Common myeloid progenitor, CD34-positive (primary cell): ENCODE measurements at places on chromosomes 1 and 21.

DNA sequence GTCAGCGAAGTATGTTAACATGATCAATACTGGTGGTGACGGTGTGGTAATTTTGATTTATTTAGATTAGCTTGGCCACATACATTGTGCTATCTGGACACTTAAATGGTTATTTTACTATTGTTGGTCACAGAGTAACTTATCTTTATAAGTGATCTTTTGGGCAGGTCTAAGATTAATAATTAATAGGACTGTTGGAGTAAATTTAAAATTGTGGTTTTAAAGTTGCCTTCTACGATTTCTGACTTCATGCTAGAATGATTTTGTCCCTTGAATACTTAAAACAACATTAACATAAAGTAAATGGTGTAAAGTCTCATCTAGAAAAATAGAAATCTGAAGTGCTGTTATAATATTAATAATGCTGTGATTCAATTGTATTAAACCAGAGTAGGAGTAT lies 14.7 kb downstream of the SRRM1 start:
- no peak for DNase-seq

- DNase-seq, result no peak
Observed at GRCh38 chr1:203995228-203995627, 77.7 kb upstream of the SOX13 start.

DNA sequence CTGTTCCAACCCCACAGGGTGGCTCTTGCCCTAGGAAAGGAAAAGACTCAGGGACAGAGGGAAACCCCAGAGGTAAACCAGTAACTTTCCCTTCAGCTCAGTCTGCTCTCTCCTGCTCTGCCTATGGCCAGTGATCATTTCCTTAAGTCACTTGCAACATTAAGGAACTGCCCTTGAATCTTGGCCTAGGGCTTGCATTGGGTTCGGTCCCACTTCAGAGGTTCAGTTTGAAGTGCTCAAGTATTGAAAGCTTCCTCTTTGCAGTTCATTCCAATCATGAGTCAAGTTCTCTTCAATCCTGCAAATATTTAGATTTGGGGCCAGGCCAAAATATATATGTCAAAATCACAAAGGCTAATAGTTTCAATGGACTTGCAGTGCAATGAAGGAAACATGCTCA lies 97.7 kb upstream of the IRF2BP2 start:
- peak; percentile 14 for DNase-seq

- peak; percentile 38 for DNase-seq
Observed at GRCh38 chr1:56387071-56387740, 192.2 kb downstream of the PLPP3 start.

GRCh38 chr1:211603191-211603701 lies 24.3 kb upstream of the SLC30A1 start:
- DNase-seq, result no peak

DNA sequence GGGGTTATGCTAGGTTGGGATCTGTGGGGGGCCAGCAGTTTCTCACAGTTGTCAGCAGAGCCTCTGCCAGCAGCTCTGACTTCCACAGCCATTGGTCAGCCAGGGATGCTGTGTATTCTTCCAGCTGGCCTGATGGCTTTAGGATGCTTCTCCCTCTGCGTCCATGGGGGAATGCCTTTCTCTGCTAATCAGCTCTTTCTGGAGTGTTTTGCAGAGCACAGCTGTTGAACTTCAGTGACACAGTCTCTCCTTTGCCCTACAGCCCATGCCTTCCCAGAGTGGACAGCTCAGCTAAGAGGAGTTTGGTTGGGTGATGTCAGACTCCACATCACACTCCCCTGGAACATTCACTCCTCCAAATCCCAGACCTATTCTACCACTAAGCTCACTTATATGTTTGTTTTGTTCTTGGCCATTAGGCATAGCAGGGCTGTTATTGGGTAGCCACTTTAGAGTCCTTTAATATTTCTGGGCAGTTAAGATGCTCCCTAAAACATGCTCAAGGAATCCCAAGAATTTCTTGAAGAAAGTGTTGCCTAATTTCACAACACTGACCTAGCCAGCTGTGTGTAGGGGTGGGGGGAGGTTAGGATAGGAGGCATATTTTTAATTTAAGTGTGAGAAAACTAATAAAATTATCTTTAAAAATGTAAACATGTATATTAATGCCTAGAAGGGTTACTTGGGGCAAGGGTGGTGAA lies 75.3 kb upstream of the KIAA0040 start:
- no peak for DNase-seq

GRCh38 chr1:113903501-113904292 lies 902 bp downstream of the AP4B1 start:
- DNase-seq, result peak; percentile 41

DNA sequence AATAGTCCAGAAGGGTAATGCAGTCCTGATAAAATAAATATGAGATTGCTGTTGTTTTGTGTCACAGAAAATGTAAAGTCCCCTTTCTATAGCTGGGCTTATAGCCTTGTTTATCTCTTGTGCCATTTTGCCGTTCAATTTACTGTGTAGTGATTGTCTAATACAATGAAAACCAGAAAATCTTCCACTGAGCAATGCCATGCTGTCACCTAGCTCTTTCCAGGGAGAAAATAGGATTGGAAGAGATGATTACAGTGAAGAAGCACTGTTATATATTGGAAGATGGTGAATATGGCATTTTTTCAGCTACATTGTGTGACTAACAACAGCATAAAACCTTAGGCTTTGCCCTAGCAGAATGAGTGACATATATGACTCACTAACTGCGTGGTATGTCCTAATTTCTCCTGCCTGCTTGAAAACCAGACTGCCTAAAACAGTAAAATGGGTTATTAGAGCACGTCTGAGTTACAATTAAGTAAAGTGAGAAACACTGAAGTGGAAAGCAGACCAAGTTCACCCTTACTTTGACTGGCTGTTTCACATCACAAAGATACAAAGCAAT lies 332.4 kb upstream of the ZP4 start:
- no peak for DNase-seq

DNA sequence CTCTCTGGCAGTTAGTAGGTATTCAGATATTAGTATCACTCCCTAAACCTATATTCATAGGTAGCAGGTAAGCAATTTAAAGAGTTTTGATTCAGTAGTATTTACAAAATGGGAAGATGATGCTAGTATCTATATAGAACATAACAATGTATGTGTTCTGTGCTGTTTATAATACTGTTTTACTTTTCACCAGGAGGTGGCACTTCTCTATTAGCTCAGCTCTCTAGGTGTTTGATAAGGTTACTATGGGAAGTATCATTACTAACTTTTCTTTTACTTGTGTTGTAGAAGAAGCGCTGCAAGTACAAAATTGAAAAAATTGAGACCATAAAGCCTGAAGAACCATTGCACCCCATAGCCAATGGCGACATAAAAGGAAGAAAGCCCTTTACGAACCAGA lies 49.4 kb upstream of the FASLG start:
- peak; percentile 29 for DNase-seq

DNA sequence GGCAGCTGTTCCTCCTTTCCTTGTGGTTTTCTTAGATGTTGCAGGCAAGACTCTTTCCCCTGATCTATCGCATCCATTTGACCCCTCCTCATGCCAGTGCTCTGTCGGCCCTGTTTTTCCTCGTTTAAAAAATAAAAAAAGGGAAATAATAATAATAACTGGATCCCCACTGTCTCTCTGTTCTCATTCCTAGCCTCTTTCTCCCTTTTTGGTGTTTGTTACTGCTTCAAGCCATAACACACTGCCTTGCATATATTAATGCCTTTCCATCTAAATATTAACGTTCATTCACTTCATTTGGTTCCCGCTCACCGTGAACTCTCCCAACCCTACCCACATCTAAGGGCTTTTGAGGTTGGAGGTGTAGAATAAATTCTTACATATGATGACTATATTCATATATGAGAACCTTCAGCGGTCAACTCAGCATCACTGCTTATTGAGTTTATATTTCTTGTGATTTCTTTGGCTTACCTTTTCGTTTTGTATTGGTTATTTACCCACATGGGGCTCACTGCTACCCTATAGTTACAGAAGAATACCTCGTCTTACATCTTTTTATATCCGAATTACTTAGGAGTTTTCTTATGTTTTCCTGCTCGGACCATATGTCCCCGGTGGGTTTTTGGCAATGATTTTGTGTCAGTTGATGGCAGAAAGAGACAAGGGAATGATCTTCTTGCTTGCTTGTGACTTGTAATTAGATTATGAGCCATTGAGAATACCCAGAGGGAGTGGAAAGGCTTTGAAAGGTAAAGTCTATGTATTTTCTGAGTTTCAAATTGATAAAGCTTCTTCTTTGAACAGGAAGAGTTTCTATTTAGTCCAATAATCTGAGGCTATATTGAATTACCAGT lies 805 bp downstream of the ATG4C start:
- DNase-seq, result peak; percentile 21

- DNase-seq, result no peak
Observed at GRCh38 chr1:106780066-106780465, 276.4 kb upstream of the PRMT6 start.

GRCh38 chr1:17440827-17441168 lies 1.3 kb upstream of the RCC2 start:
- DNase-seq, result no peak

GRCh38 chr1:150995896-150996295 lies 10.8 kb downstream of the MINDY1 start:
- DNase-seq, result no peak

GRCh38 chr1:15703562-15703961 lies 19.4 kb downstream of the PLEKHM2 start:
- DNase-seq, result no peak

DNA sequence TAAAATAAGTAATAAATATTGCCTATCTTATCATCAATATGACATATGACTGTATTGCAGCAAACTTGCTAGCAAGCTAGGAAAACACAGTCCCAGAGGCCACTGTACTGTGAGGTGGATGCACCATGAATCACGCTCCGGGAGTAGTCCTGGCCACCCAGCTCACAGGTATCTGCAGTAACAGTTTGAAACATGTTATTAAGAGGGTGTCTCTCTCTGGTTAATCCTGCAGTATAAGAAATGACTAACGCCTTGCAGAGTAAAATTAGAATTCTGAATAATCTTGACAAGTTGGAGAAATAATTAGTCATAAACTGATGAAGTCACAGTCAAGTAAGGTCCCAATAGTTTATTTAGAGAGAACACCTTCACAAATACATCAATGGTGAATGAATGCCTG lies 34.0 kb upstream of the DPT start:
- DNase-seq, result no peak

DNA sequence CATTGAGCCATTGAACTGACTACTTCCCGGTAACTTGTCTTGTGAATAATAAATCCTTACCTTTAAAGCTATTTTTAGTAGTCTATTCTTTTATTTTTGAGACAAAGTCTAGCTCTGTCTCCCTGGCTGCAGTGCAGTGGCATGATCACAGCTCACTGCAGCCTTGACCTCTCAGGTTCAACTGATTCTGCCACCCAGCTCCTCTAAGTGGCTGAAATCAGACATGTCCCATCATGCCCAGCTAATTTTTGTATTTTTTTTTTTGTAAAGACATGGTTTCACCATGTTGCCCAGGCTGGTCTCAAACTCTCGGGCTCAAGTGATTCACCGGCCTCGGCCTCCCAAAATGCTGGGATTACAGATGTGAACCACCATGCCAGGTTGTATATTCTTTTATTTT lies 59.3 kb upstream of the PTGS2 start:
- no peak for DNase-seq

DNA sequence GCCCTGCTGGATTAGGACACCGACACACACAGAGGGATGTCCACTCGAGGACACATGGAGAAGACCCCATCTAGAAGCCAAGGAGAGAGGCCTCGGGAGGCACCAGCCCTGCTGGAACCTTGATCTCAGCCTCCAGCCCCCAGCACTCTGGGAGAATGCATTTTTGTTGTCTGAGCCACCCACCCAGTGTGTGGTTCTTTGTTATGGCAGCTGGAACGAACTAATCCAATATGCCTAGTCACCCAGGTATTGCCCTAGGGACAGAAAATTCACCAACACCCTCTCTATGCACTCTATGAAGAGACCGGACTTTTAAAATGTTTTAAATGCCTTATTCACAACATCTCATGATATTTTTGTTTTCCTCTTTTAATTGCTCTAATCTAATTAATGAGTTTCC lies 117.4 kb downstream of the CRYAA start:
- DNase-seq, result no peak

- DNase-seq, result no peak
Observed at GRCh38 chr1:227330279-227331076, 12.2 kb upstream of the CDC42BPA start.

DNA sequence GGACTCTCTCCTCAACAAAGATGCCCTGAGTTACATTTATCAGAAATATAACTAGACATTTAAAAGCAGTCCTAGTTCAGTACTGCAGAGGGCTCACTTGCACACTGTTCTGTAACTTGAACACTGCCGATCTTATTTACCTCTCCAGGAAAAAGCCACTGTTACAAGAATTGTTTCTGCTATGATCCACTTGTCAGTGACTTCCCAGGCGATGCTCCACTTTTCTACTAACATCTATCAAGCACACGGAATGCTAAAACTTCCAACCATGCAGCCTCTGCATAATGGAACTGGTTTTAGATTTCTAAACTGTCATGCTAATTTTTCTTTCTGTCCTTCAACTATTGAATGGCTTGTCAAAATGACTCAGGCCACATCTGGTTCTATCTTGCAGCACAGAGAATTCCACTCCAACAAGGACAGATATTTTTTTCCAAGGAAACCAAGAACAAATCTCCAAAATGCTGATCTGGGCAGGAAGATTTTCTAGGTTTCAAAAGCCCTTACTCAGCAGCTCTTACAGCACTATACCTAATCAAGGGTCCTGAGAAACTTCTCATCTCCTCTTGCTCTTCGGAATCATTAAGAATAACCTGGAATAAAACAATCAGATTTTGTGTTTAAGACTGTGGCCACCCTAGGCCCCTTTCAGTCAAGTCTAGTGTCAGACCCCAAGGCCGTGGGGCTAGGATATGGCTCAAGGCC lies 9.9 kb downstream of the SEC16B start:
- no peak for DNase-seq

DNA sequence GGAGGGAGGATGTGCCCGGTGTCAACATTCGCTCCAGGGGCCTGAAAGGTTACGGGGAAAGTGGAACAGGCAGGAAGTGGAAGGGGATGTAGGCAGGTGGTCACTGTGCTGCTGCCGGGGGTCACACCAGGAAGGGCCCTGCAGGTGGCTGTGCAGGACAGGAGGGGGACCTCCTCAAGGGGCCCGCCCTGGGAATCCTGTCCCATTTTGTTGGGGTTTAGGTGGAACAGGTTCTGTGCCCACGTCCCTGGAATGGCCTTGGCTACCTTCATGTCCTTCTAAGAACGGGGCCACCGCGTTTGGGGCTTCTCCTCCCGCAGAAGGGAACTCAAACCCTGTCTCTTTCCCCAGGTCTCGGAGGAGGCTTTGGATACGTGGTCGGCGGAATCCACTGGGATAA lies 11.9 kb downstream of the SLC45A1 start:
- DNase-seq, result no peak

GRCh38 chr1:42793824-42794223 lies 9.0 kb downstream of the TMEM269 start:
- no peak for DNase-seq

- no peak for DNase-seq
Observed at GRCh38 chr1:232538224-232538942, 91.5 kb downstream of the SIPA1L2 start.

DNA sequence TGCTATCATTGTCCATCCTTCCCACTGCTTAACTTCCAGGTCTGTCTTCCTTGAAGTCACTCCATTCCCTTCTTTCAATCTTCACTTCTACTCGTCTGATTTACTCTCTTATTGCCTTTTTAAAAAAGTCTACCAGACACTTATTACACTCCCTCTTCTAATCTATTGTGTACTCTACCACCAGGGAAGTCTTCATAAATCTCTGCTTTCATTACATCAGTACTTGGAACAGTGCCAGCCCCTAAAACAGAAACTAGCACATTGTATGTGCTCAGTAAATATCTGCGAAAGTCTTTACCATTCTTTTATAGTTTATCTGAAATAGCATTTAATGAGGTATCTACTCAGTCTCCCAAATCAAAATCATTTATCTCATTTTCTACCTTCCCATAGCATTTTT lies 236.4 kb downstream of the USH2A start:
- no peak for DNase-seq
